ENCODE measurements at places on chromosomes 6 and 20. TPM values are rescaled to one million over a fixed set of nuclear protein-coding genes. Genes with fewer than 3 reads are reported as not detected.

Gene TGM3
- total RNA-seq: not detected

Gene ROMO1
- total RNA-seq: 561 TPM

Gene GABRR1
- total RNA-seq: not detected

Gene MMP24
- total RNA-seq: not detected

Gene BPIFA1
- not detected for total RNA-seq

Gene MED23
- 14.1 TPM for total RNA-seq

Measured in epithelial cell of alveolus of lung (primary cell).